ENCODE measurements at places on chromosomes 1 and 21.

GRCh38 chr1:85179522-85179921 lies 21.3 kb downstream of the SYDE2 start:
- DNase-seq = no peak

GRCh38 chr1:201759194-201759815 lies 69.7 kb upstream of the IPO9 start:
- peak; percentile 50 for DNase-seq

DNA sequence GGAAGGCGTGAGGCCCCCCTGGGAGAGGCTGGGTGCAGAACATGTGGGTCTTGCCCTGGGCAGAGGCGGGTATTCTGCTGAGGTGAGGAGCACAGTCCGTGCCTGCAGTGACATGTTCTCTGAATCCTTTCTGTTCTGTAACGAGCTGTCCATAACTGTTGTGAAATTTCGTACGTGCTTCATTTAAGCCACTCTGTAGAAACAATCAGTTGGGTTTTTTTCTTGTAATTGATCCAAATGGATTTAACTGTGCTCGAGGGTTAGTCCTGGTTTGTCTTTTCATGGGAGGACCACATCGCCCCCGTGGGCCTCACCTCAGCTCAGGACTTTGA lies 45.4 kb upstream of the DIP2A start:
- DNase-seq = no peak

GRCh38 chr1:59776960-59777852 lies 37.5 kb upstream of the HOOK1 start:
- peak; percentile 43 for DNase-seq

- DNase-seq = no peak
Observed at GRCh38 chr1:240539769-240540414, 72.1 kb downstream of the GREM2 start.
